Umbilical cord (tissue), 2 donors: ENCODE measurements at places on chromosomes 3 and 15.

- no peak for DNase-seq
Observed at GRCh38 chr3:186536883-186537844, 7.0 kb downstream of the CRYGS start.

GRCh38 chr3:67076607-67077006 lies 78.5 kb downstream of the KBTBD8 start:
- DNase-seq = no peak

DNA sequence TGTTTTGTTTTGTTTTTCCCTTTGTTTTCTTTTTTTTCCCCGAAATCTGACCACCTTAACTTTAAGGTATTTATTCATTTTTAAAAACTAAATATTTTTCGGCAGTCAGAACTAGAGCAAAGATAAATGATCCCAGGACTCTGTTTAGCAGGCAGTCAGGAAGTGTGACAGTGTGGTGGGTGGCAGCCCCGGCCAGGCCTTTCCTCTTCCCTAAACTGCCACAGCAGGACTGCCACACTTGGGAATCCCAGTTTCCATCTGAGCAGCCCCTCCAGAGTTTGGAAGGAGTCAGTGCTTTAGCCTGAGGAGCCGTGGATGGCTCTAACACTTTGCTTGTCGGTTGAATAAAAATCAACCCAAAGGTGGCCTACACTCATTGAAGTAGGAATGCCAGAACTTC lies 6.9 kb downstream of the CCRL2 start:
- DNase-seq = no peak

DNA sequence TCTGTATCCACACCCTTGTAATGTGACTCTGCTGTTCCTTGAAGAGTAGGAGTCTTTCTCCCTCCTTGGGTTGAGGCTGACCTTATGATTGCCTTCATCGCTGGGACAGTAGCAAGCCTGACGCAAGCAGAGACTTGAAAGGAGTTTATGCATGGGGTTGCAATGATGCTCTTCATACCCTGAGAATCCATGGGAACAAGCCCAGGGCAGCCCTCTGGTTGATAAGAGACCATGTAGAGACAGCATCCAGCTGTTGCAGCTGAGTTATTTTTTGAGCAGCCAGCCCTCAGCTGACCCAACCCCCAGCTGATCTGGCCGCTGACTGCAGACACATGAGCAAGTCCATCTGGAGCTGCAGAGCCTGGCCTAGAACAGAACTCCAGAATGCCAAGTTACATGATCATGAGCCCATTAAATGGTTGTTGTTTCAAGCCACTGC lies 60.6 kb upstream of the ARNT2 start:
- DNase-seq = peak; percentile 96

GRCh38 chr3:129367821-129368220 lies 60.6 kb downstream of the EFCAB12 start:
- no peak for DNase-seq
